ENCODE measurements at places on chromosomes 2 and 18. TPM values are rescaled to one million over a fixed set of nuclear protein-coding genes. Genes with fewer than 3 reads are reported as not detected.

The CPS1 gene
- 0.53 TPM for total RNA-seq

The VSNL1 gene
- not detected for total RNA-seq

The REG3G gene
- total RNA-seq, result not detected

The B4GALT6 gene
- 10.2 TPM for total RNA-seq

The TACR1 gene
- not detected for total RNA-seq

The ACKR3 gene
- 3.6 TPM for total RNA-seq

The FLACC1 gene
- total RNA-seq, result 0.15 TPM

The LINC00305 gene
- 2.6 TPM for total RNA-seq

The ABCA12 gene
- total RNA-seq, result 0.12 TPM

The PMAIP1 gene
- total RNA-seq, result 45.2 TPM

The CRYGA gene
- not detected for total RNA-seq

The TMEM163 gene
- 3.2 TPM for total RNA-seq

The BOLL gene
- not detected for total RNA-seq

The SLC9A4 gene
- total RNA-seq, result not detected

The PXDN gene
- 1,930 TPM for total RNA-seq

The HOXD1 gene
- total RNA-seq, result 19.0 TPM

The PPP4R3B gene
- total RNA-seq, result 40.8 TPM

The RESP18 gene
- total RNA-seq, result not detected

The MYO7B gene
- total RNA-seq, result 1.2 TPM

The C2orf76 gene
- total RNA-seq, result 13.4 TPM

The ADRA2B gene
- not detected for total RNA-seq

The ABCB11 gene
- total RNA-seq, result 0.18 TPM

The COL5A2 gene
- 229 TPM for total RNA-seq

The EVA1A gene
- total RNA-seq, result 114 TPM

The PPP4R1 gene
- 98.1 TPM for total RNA-seq

The BIRC6 gene
- 64.1 TPM for total RNA-seq

The MOGAT1 gene
- not detected for total RNA-seq

The IGFBP5 gene
- 23.4 TPM for total RNA-seq

The HOXD10 gene
- total RNA-seq, result 2.0 TPM

The AKAIN1 gene
- total RNA-seq, result not detected

The IL1RN gene
- total RNA-seq, result not detected
